ENCODE measurements at places on chromosomes 3 and 15.

DNA sequence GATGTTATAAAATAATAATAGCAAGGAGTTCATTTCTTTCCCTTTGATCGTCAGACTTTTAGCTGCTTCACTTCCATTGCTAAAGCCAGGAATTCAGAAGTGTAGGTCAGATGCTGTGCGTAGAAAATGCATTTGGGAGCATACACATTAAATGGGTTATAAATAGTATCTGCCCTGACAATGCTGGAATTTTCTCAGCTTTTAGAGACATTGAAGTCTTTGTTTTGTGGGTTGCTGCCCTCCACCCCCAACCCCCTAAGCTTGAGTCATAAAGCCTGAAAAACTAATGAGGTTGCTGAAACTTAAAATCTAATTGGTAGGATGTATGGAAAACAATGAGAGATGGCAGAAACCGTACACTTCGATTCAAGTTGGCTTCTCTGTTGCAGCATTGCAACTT, 81.9 kb downstream of the MITF start:
- no peak for DNase-seq

DNA sequence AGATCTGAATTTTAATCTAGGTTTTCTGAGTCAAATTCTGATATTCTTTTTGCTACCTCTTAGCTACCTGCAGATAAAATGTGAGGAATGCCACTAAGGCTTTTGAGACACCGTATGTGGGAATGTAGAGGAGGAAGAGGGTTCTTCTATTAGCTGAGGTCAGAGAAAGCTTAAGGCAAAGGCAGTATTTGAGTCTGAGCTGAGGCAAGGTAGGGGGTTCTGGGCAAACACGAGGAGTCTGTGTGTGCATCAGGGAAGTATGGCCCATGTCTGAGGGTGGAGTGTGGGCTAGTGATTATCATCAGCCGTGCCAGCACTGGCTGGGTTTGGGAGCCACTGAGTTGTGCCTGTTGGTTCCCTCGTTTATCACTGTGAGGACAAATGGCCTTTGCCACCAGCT, 181.1 kb downstream of the SOX2 start:
- no peak for DNase-seq

DNA sequence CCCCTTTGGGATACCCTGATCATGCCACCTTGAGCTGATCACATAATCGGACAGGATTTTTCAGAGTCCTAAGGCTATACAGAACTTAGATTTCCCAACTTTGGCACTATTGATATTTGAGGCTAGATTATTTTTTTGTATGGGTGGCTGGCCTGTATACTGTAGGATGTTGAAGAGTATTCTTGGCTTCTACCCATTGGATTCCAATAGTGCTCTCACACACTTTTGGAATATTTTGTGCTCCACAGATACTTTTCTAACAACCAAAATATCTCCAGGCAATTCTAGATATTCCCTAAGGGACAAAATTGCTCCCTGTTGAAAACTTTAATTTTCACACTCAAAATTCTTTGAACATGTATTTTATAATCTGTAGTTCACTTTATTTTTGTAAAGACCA, 125.1 kb downstream of the ABI3BP start:
- no peak for DNase-seq

- no peak for DNase-seq
These were observed 701.5 kb upstream of the GBE1 start for GRCh38 chr3:82462977-82463376.

DNA sequence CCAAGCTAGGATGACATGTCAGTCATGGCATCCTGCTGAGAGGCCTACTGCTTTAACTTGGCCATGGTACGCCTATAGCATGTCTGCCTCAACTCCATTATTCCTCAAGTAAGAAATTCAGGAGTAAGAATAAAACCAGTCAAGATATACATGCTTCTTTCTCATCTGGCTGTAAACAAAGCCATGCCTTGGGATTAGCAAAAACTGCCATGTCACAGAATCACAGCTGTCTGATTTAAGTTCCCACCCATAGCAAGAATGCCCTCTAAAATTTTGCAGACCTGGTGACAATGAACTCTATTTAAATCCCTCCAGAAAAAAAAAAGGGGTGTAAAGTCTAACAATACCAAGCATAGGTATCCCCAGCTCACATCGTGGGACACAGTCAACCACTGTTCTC, 55.6 kb upstream of the ACAN start:
- DNase-seq: no peak

GRCh38 chr3:141491081-141491480, 4.3 kb downstream of the RASA2 start:
- DNase-seq: no peak

DNA sequence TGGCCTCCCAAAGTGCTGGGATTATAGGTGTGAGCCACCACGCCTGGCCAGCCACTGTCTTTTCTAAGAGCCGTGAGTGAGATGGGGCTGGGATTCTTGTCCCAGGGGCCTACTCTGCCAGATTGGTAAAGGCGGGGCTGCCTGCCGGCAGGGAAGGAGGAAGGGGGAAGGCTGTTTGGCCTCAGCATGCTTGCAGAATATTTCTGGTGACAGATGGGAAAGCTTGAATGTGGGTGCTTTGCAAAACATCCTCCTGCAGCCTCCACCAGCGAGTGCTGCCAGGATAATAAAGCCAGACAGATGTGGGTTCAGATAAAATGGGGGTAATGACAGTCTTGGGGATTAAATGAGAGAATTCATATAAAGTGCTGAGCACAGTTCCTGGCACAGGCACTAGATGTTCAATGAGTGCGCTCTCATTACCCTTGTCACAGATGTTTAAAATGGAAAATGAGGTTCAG, 19.8 kb upstream of the ACOX2 start:
- DNase-seq: peak; percentile 49

DNA sequence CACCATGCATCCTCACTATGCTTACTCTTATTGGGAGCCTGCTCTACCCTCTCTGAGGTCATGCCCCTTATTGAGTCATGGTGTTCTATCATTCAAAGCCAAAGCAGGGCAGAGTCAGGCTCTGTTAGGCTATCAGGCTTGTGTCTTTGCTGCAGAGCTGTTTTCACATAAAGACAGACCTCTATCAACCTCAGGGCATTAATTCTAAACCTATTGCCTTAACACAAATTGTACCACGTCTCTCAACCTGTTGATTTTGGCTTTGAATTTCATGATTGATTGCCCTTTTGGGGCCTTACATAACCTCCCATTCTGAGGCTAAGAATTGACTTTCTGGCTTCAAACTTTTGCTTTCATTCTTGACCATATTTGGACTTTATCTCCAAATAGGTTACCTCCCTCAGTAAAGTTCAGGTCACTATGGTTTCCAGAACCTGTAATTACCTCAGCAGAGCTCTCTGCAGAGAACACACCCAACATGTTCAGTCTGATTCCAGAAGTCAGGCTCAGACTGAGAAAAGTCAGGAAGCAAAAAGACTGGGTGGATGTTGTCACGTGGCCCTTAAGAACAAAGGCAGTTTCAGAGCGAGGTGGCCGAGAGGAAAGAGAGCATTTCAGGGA, 221.4 kb upstream of the NANOGP8 start:
- no peak for DNase-seq

DNA sequence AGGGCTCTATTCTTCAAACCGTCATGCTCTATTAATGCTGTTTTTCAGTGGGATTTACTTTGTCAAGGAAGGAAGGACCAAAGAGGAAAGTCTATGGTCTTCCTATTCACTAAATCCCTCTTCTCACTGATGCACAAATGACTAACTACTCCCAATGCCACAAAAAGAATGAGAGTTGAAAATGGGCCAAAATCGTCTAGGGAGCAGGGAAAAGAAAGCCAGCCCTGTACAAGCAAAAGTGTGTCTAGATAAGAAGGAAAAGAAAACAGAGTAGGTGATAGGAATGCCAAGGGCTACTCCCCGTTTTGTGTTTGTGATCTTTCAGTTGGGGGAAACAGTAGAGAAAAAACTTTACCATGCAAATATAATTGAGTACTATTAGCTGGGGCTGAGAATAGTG, 97.2 kb upstream of the TMCO5A start:
- DNase-seq: no peak

DNA sequence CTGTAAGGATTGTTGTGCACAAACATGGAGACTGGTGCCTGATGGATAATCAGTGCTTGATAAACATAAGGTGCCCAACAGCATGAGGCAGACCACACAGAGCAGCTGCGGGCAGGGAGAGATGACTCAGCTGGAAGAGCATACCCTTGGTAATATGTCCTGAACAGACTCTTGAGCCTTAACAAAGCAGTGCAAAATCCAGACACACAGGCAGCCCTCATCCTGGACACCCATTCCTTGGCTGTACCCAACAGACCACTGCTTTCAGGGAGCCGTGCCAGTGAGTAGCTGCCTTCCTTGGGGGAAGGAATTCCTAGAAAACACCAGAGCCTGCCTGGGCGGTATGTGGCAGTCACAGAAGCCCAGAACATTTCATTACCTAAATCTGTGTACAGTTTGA, 156.2 kb downstream of the CLSTN2 start:
- DNase-seq: no peak

- DNase-seq: no peak
These were observed 850 bp downstream of the LTF start for GRCh38 chr3:46463868-46464241.

DNA sequence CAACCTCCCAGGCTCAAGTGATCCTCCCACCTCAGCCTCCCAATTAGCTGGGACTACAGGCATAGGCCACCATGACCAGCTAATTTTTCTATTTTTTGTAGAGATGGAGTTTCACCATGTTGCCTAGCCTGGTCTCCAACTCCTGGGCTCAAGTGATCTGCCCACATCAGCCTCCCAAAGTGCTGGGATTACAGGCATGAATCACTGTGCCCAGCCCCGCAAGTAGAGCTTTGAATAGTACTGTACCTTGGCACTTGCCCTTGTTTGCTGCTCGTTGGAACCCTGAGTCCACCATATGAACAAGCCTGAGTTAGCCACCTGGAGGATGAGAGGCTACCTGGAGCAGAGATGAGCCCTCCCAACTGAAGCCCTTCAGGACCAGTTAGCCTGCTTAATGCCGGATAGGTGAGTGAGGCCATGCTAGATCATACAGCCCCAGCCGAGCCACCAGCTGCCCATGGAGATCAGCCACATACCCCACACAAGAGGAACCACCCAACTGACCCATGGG, 267.9 kb downstream of the SHQ1 start:
- no peak for DNase-seq

GRCh38 chr3:80521081-80521480, 753.3 kb upstream of the ROBO1 start:
- no peak for DNase-seq

DNA sequence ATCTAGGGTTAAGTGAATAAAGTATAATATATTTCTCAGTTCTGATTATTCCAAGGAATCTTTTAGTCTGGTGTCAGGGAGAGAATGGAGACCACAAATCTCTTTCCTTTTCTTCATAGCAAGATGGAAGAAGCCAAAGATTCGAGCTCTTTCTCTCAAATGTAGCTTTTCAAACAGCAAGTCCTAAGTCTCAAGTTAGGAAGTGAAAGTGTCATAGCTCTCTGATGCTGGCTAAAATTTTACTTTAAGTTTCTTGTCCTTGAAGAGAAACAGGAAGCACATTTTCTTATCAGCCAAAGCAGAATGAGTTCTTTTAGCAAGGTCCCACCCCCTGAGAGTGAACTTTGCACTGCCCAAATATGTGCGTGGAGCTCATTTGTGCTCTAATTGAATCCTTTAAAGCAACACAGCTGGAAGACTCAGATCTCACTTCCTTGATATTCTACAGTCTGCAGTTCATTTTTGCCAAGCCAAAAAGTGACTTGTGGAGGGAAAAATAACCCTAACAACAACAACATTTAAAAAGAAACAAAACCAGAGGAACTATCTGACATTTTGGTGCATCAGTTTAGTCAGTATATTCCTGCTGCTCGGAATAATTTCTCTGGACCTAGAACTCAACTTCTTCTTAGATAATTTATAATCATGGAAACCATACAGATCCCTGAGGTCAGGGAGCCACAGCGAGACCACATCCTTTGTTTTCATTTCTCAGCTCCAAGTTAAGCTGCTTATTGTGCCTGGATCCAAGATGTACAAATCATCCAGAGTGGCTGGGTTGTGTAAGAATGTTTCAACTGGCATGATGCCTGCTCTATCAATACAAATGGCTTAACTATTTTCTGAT, 238.7 kb upstream of the P2RY1 start:
- DNase-seq: no peak

Data from occipital lobe (tissue), 3 donors.